ENCODE measurements at places on chromosomes 1 and 21. TPM values are rescaled to one million over a fixed set of nuclear protein-coding genes. Genes with fewer than 3 reads are reported as not detected.

SLAMF1 gene
- total RNA-seq: 0.33 TPM

GRCh38 chr1:241932845-241933244 is 24.7 kb upstream of the BECN2 start:
- no peak for DNase-seq

DNA sequence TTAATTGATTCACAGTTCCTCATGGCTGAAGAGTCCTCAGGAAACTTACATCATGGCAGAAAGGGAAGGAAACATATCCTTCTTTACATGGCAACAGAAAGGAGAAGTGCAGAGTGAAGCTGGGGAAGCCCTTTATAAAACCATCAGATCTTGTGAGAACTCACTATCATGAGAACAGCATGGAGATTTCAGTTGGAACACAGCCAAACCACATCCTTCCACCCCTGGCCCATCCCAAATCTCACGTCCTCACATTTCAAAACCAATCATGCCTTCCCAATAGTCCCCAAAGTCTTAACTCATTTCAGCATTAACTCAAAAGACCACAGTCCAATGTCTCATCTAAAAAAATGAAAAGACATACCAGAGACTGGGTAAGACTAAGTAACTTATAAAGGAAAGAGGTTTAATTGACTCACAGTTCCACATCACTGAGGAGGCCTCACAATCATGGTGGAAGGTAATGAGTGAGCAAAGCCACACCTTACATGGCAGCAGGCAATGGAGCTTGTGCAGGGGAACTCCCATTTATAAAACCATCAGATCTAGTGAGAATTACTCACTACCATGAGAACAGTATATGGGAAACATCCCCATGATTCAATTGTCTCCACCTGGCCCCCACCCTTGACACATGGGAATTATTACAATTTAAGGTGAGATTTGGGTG is 105.2 kb downstream of the MRPL39 start:
- no peak for DNase-seq

- DNase-seq: no peak
Measured at GRCh38 chr1:104797982-104798381, 1048.3 kb downstream of the AMY1C start.

DNA sequence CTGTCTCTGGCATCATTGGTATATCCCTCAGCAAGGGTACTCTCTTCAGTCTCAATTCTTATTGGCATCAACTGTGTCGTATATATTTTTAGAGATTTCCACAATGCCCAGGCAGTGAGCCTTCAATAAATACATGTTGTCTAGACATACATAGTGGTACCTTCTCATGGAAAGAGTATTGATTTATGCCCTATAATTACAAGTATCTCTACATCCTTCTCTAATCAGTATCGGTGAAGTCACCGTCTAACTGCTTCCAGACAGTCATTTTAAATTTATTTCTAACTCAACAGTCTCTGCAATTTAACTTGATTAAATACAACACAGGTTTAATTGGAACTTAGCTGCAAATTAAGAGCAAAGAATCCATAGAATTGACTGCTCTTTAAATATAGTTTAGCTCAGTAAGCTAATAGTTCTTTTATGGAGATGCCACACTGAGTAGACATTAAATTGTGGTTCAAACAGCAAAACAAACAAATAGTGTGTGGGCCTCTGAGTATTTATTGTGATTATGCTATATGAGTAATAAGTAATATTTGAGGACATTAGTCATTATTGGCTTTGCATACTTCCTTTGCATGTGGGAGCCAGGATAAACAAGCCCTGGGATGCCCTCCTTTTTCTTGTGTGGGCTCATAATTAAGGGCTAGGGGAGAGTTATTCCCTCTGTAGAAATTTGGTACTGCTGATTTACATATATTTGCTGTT is 126.9 kb upstream of the DUSP10 start:
- no peak for DNase-seq

- DNase-seq: no peak
Measured at GRCh38 chr1:42096554-42096953, 56.7 kb upstream of the GUCA2B start.
